ENCODE measurements at places on chromosomes 1 and 21.

- DNase-seq: no peak
Measured at GRCh38 chr1:228341814-228342626, 64.6 kb downstream of the TRIM11 start.

DNA sequence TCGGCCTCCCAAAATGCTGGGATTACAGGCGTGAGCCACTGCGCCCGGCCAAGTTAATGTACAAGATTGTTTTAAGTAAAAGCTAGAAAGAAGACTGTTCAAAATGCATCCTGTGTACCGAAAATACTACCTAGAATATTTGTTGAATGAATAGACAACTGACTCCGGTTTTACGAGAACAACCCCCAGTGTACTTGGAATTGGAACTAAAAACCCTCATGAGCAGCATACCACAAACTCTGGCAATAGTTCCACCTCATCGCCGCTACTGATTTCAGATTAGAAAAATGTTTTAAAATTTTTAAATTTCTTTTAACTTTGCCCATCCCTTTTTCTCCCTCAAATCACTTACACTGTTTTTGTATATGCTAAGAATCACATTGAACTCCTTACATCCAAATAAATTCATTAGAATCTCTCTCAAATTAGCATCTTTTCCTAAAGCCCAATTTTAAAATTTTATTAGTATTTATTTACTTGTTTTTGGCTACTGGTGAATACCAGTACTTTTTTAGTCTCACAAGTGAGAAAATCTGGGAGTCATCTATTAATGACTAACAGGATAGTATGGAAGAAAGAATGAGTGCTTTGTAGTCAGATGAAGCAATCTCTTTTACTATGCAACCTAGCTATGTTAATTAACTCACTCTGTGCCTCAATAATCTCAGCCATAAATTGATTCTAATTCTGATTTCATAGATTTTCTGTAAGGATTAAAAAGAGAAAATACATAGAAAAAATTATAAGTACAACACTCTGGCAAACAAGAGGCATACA, 95.1 kb downstream of the GPATCH2 start:
- no peak for DNase-seq

DNA sequence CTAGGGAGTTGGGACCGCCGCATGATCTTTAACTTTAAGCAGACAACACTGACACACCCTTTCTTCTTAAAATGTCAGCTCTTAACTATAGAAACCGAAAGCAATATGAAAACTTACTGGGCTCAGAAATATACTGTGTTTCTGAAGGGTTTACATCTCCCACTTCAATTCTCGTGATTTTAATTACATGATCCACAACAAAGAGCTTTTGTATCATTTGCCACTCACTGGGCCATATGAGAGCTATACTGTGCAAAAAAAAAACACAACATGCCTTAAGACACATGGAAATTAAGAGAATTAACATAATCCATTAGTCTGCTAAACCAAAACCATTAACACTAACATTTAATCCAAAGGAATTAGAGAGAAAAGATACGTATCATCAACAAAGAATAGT, 35.0 kb upstream of the RAP1GAP start:
- DNase-seq: no peak

- DNase-seq: no peak
Measured at GRCh38 chr1:35505911-35506798, 51.0 kb downstream of the KIAA0319L start.

- DNase-seq: no peak
Measured at GRCh38 chr1:30511106-30511505, 212.3 kb downstream of the MATN1 start.

DNA sequence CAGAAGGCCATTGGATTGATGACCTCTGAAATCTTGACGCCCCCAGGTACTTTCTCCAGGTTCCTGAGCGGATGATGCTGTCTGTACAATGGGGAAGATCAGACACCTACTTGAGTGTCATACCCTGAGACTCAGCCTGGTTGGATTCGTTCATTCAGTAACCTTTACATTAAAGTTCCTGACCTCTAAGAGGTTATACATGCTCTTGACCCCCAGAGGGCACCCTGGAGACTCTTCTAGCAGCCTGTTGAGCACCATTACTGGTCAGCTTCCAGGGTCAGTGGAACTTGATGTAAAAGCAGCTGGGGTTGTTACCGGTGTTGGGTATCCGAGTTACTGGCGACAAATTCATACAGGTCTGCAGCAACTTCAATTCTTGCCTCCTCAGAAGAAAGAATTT, 114.3 kb upstream of the ZNF678 start:
- no peak for DNase-seq

DNA sequence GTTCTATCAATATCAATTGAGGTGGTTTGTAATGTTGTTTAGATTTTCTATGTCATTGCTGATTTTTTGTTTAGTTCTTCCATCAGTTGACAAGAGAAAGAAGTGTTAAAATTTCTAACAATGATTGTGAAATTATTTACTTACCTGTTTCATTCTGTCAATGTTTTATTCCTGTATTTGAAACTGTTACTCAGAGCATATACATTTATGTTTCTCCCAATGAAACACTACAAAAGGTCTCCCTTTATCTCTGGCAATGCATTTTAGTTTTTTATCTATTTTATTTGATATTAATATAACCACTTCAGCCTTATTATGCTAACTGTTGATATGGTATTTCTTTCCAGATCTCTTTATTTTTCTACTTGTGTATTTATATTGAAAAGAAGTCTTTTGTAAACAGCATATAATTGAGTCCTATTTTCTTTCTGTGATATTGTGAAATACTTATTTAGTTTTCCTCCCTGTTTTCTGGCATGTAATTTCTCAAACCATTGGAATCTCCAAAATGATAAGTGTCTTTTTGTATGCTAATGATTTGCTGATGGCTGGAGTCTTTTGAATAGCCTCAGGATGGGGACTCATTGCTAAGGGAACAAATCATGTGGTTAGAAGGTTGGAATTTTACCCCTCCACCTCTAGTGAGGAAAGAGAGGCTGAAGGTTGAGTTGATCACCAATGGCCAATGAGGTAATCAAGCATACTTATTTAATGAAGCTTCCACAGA, 122.0 kb downstream of the ADSS2 start:
- no peak for DNase-seq

GRCh38 chr1:21182181-21182731, 5.6 kb upstream of the EIF4G3 start:
- no peak for DNase-seq

- DNase-seq: no peak
Measured at GRCh38 chr1:115063228-115063901, 25.9 kb downstream of the TSPAN2 start.

DNA sequence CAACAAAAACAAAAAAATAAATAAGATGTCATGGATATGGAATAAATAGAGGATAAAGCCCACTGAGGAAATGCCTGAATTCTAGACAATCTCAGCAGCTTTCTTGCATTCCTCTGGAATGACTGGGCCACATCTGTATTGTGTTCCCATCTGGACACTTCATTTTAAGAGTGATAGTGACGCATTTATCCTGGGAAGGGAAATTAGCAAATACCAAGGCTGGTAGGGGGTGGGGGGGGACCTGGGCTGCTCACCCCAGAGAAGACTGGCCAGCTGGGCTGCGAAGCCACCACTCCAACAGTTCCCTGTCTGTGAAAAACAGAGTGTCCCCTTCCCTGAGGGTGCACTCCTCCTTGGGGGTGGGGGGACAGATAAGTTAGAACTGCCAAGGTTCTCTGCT, 106.3 kb downstream of the HIVEP3 start:
- no peak for DNase-seq

- no peak for DNase-seq
Measured at GRCh38 chr1:247274605-247275256, 18.9 kb downstream of the VN1R5 start.

DNA sequence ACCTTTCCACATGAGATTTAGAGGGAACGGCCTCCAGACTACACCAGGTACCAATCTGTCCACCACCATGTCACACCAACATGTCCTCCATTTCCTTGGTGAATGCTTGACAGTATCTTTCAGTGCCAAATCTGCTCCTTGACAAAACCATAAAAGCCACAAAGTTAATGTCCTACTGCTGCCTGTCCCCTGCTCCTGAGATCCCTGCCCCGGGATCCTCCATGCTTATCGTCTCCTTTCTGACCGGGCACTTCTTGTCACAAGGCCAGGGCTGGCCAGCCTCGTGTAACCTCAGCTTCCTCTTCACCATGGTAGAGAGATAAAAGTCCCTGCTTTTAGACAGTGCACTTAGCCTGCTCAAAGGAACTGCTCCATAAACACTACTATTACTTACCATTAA, 136.2 kb downstream of the NAV1 start:
- DNase-seq: no peak

DNA sequence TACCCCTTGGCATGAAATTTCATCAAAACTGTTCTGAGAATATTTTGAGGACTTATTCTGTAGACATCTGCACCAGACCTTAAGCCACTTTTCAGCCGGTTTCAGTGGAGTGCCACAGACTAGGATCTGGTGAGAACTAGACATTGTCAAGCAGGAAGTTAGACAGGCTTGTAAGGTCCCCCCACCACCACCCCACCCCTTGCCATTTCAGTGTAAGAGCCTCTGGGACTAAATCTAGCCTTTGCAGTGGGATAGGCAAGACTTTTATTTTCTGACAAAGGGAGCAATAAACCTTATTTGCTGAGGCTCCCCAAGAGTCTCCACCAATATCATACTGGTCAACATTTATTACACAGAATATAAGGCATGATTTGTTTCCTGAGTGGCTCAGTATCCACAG, 77.9 kb upstream of the EXO1 start:
- DNase-seq: no peak

GRCh38 chr1:158793604-158794003, 12.6 kb upstream of the OR6N2 start:
- DNase-seq: no peak

DNA sequence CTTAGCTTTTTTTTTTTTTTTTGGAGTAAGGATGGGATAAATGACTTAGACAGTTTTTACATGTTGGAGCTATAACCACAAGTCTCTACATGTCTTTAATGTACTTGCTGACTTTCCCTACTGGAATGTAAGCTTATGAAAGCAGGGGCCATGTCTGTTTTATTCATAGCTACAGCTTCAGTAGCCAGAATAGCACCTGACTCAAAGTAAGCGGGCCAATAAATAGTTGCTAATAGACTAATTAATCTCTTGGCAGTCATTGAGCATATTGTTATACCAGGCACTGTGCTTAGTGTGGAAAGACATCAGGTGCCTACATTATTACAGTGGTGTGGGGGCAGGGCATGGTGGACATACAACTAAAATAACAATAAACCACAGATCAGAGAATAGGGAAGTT, 84.4 kb upstream of the HOOK1 start:
- DNase-seq: no peak

DNA sequence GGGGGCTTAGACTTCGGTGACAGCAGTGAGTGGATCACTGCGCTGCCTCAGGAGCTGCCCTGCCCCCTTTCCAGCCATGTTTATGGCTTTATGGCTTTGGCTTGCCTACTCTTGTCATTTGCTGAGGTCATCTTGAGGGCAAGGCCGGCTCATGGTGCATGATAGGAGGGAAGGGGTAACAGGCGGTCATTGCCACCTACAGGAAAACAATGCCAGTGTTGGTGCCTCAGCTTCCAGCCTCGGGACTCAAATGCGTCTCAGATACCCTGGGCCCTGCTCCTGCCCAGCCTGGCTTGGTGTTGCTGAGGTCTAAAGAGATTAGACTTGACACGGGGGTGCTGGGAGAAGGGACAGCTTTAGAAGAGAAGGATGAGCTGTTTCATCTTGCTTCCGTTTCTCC, 14.5 kb downstream of the KDF1 start:
- DNase-seq: no peak

DNA sequence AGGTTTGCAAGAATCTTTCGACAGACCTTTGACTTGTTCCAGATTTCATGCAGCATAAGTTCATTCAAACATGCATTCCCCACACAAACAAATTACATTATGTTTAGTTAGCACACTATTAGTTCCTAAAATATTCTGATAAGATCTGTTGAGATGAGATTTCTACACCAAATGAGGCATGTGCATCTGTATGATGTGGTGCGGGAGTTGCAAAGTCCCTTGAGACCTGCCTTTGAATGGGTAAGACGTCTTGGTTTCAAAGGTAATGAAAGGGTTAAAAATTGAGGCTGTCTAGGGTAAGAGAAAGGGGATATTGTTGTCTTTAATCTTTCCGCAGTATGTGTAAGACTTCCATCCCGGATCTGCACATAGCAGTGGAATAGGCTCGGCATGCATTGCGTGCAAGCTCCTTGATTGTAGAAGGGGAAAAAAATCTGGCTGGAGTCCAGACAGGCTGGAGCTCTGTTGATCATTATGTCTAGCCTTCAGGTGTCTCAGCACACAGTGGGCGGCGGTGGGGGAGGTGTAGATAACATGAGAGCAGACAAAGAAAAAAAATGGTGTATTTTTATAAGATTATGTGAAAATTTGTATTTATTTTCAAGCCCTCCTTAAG, 296.6 kb downstream of the PTPRC start:
- peak; percentile 17 for DNase-seq

GRCh38 chr1:153750026-153750995, 22.5 kb downstream of the INTS3 start:
- no peak for DNase-seq

DNA sequence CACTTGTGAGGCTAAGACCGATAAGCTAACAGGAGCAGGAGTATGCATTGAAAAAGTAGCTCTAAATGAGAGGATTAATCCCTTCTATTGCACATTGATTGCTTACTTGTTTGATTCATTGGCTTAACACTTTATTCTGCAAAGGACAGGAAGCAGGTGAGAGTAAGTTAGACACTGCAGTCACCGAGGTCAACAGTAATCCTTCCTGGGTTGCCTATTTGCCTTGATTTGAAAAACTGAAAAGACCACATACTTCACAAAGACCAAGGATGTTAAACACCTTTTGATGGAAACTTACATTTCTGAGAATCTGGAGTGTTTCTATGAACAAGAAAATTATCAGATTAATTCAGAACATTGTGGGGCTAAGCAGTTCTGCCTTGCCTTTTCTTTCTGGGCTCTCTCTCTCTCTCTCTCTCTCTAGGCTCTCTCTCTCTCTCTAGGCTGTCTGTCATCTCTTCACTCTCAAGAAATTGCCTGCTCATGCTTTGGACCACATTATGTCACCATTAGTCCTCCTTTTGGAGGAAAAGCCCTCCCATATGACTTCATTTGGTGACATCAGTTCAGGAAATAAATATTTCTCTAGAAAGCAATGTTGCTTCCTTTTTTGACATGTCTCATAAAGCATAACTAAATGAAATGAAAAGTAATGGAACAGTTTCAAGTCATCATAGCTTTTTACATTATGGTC, 103.8 kb downstream of the TNFSF18 start:
- no peak for DNase-seq

GRCh38 chr1:112389689-112390088, 6.3 kb upstream of the CTTNBP2NL start:
- DNase-seq: no peak

GRCh38 chr1:224700918-224701531, 84.9 kb downstream of the CNIH3 start:
- DNase-seq: no peak

DNA sequence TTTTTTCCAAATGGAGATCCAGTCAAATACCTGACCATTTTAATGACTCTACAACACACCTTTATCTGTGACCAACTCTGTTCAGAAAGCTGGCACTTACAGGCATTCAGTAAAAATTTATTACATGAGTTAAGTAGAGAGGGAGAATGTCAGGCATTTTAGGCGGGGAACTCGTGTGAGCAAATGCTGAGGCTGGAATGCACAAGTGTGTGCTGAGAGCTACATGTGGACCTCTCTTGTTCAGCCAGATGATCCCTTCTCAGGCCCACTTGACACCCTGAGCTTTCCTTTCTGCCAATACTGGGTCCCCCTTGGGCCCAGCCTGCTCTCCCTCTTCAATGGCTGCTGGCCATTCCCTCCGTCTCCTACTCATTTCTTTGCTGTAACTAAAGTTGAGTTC, 11.7 kb downstream of the PPIH start:
- DNase-seq: no peak
